ENCODE measurements at places on chromosomes 1 and 21.

GRCh38 chr1:161486806-161487741, 18.2 kb upstream of the FCGR2A start:
- peak; percentile 25 for DNase-seq

- DNase-seq = no peak
Observed at GRCh38 chr1:151940541-151940940, 31.2 kb upstream of the THEM4 start.

DNA sequence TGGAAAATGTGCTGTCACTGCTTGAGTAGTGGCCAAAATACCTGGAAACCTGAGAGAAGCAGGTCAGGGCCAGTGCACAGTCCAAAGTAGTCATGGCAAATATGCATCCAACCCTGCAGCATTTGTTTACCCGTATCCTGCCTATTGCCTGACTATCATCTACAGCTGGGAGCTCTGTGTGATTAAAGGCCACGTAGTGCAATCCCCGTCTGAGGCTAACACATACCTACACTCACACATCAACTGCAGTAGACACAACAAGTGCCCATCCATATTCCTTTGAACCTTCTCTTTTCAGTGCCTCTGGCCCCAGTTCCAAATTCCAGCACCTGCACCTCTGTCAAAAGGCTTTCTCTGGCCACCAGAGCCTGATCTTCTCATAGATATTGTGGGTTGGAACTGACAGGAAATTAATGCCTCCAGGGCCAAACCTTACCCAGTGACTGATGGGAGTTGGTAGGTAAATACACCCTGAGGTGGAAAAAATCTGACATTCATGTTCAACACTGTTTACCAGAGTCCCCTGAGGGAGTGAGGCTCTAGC, 383.0 kb downstream of the SETD4 start:
- DNase-seq = no peak

DNA sequence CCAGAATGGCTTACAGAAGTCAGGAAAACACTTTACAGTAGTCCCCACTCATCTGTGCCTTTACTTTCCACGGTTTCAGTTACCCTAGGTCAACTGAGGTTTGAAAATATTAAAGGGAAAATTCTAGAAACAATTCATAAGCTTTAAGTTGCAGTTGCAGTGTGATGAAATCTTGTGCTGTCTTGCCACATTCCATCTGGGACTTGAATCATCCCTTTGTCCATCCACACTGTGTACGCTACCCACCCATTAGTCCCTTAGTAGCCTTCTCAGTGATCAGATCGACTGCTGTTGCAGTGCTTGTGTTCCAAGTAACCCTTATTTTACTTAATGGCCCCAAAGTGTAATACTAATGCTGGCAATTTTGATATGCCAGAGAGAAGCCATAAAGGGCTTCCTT, 30.5 kb downstream of the ZCCHC17 start:
- no peak for DNase-seq

DNA sequence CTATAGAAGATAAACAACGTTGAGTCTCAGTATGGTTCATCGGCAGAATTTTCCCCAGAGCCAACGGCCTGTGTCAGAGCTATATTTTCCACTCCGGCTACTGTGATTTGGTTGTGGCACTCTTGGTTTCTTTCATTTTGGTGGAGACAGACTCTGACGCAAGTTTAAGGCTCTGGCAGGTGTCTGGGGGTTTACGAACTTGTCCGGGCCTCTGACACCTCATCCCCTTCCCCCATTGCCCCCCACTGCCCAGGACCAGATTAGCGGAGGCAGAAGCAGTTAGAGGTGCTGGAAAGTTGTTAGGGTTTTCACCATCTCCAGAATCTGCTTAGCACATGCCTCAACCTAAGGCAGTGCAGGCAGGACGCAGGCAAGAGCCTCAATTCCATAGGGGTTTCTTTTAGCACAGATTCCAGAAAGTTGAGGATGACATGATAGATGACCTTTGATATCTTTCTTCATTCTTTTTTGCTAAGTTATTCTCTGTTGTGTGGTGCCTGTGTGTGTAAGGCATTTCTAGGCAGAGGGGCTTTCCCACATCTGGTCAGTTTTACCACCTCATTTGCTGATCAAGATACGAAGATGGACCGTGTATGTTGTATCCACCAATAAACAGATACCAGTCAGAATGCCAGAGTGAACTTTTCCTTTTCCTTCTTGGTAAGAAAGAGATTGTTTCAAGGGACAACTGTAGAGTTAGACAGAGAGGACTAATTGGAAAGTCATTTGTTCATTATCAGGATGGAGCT, 18.4 kb upstream of the IL10 start:
- no peak for DNase-seq

DNA sequence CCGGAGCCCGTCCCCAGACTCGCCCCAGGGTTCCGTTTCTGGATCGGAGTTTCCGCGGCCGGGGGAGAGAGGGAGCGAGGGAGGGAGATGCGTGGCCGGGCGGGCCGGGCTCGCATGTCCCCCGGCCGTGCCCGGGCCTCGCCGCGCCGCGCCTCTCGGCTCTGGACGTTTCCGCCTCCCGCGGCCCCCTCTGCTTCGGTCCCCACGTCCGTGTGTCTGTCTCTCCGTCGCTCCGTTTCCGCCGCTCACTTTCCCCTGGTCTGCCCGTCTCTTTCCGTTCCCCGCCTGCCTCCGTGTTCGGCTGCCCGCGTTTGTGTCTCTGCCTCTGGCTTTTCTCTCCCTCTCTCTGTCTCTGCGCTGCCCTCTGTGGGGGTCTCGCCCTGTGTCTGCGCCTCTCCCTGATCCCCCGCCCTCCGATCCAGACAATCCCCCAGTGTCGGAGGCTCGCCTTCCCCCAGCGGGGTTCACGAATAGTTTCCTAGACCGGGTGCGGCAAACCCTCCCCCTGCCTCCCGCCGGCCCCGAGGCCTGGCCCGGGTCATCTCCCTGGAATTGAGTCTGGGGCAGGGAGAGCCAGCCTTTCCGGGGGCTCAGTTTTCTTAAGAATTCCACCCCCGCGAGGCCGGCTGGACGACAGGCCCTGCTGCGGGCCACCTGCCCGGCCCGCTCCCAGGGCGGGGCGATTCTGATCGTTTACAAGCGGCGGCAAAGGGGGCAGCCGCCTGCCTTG, 735 bp downstream of the NBL1 start:
- DNase-seq = no peak

DNA sequence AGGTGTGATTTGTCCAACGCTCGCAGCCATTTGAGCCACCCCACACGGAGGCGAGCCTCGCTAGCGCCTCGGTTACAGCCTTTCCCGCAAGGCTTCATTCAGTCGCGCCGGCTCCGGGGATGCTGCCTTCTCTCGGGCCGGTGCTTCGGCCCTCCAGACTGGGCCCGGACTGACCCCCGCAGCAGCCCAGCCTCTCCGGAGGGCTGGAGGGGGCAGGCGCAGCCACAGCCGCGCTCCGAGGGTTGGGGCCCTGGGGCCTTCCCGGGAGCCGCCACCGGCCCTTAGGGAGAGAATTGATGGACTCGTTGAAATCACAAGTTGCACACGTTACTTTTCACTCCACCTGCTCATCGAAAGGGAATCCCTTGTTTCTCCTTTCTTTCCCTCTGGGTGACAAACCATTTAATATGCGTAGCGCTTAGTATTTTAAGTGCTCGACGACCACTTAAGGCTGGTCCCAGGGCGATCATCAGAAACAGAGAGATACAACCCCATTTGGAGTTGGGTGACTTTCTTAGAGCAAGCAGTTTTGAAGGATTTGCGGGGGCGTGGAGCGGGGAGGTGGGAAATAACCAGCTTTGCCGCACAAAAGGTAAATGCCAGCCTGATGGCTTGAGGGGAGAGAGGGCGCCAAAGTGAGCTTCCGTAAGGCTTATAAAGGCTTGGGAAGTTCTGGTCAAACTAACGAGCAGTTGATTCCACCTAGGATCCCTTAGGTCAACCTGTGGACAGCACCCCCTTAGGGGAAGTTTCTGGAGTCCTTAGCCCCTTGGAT, 24.6 kb upstream of the ENAH start:
- no peak for DNase-seq

DNA sequence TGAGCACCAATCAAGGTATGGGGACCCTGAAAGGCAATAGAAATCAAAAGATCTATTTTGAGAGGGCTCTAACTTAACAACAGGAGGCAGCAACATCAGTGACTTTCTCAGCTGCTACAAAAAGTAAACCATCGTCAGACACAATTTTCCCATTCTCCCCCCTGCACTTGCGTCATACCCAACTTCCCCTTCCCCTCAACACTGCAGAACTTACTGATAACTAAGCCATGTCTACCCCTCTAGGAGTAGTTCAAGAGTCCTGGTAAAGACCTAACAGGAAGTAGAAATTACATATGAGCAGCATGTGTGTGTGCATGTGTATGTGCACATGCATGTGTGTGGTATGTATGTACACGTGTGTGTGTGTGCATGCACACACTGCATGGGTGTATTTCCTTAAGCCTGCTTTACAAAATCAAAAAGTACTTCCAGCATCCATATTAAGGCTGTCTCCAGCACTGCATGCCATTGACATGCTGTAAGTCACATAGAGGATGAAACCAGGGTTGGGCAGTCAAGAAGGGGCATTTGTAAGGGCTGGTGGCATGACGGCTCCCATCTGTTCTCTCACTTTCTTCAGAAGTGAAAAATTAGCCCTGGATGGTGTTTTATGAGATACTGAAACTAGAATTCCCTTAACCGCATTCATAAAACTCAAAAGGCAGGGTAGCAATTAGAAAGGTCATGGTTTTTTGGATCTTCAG, 460.1 kb upstream of the RUNX1 start:
- DNase-seq = no peak

DNA sequence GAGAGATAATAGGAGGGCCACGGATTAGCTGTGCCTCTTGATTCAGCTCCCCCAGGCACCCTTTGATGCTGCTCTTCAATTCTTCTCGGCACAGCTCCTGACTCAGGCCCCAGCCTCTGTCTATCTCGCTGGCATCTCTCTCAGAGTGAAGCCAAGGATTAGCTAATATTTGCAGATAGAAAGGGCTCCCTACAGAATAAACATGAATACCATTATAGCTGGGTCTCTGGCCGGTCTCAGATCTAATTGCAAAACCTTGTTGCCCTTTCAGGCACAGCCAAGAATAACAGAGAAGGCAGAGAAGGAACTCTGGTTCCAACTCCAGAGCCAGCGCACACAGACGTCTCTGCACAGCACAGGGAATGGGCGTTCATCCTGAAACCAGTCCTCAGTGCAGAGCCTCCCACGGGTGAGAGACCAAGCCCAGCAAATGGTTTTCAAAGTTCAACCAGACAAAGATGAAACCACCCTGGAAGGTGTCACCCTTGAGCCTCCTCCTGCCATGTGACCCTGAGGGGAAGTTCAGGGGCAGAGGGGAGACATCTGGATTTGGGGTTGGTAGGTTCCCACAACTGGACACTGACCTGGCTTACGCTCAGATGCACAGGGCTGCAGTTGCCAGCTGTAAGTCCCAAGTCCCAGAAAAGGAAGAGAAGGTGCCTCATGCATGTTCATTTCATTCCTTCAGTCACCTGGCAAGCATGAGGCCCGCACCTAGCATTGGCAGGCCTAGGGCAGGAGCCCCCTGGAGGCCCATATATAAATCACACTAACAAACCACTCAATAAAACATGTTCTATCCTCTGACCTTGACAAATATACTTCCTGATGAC, 394.0 kb downstream of the NPHP4 start:
- DNase-seq = no peak

- no peak for DNase-seq
Observed at GRCh38 chr1:9459816-9460407, 79.4 kb upstream of the SLC25A33 start.

DNA sequence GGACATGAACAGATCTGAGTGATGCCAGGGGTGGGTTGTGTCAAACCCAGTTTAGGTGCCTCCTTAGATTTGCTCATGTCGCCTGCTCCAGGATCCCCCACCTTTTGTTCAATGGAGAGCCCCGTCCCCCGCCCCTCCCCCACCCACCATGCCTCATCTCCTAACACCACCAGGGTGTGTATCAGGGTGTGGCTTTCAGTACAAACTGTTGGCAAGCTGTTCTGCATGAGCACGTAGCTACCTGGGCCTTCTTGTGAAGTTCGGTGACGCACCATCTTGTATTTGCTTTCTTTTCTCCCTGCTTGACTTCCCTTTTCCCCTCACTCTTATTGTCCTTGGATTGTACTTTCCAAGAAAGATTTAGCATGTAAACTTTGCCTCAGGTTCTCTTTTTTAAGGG, 94.8 kb downstream of the EBNA1BP2 start:
- DNase-seq = no peak

DNA sequence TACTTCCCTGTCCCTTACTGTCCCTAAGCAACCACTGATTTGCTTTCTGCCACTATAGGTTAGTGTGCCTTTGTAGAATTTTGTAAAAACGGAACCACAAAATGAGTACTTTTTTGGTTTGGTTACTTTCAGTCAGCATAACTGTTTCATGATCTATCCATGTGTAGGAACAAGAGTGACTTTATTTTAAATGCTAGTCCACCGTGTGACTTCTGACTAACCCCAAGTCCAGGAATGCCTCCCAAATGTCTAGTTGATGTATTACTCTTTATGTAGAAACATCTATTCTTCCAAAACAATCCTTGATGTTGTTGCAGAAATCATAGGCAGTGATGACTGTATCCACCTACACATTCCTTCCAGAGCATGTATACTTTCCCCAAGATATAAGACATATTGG, 21.3 kb downstream of the ATPAF1 start:
- no peak for DNase-seq

- no peak for DNase-seq
Observed at GRCh38 chr1:94693029-94693428, 127.1 kb upstream of the SLC44A3 start.

GRCh38 chr21:44375281-44375651, 21.8 kb downstream of the TRPM2 start:
- DNase-seq = no peak

GRCh38 chr1:3084726-3085125, 15.7 kb downstream of the PRDM16 start:
- DNase-seq = peak; percentile 27

GRCh38 chr1:20194757-20195461, 8.6 kb upstream of the PLA2G2C start:
- peak; percentile 64 for DNase-seq

DNA sequence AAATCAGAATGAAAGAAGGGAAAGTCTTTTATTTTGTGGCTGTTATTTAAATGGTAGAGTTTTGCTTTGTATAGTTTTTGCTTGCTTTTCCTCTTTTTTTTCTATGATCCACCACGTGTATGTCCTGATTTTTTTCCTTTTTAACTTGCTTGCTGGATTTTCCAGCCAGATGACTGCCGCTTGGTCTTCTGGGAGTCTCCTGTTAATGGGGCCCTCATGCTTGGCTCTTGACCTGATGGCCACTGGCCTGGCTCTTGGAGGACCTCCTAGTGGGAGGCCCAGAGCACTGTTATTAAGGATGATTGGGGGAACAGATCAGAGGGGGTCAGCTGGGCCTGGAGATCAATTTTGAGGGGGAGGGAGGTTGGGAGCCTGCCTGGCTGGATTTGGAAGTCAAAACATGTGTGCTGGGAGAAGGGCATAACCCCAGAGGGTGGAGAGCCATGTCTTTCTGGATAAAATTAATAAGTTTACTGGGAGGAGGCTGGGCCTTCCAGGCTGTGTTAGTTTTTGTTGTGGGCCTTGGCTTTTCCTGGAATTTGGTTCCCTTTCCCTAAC, 1.2 kb downstream of the FGGY start:
- DNase-seq = no peak

DNA sequence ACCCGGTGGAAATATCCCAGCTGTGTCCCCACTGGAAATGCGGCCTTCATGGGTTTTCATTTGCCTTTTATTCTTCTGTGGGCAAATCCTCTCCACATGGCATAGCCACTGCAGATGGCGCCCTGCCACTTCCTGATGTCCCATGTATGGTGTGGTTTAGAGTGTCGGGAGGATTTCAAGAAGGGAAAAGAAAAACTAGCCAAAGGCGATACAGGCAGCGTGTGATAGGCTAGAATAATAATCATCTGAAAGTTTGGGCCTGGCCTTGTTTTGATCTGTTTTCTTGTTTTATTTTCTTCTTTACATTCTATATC, 123.6 kb downstream of the PEX14 start:
- DNase-seq = peak; percentile 23

Data from NCI-H2171 treated with DMSO at 0.1 percent for 48 hours (cell line).